ENCODE measurements at places on chromosomes 5 and 9.

- DNase-seq, result no peak
Observed at GRCh38 chr5:138468133-138468965, 3.1 kb downstream of the EGR1 start.

DNA sequence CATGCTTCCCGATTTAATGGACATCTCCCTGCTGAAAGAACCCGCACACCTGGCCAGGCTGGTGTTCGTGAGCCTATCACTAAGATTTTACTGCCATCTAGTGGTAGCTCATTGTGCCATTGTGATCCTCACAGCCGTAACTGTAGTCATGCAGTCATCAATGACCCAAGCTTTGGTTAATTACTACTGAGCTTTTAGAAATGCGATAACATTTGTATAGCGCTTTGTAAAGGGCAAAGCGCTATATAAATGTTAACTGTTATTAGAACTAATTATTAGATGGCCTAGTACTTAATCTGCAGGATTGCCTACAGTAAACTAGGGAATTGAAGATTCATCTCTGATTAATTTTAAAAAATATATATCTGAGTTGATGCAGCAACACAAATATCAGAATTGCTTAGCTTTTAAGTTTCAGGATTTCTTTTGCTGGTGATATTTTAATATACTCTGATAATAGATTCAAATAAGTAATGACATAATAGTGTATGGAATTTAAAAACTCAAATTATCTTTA, 90.2 kb downstream of the HACD4 start:
- DNase-seq, result peak; percentile 45

DNA sequence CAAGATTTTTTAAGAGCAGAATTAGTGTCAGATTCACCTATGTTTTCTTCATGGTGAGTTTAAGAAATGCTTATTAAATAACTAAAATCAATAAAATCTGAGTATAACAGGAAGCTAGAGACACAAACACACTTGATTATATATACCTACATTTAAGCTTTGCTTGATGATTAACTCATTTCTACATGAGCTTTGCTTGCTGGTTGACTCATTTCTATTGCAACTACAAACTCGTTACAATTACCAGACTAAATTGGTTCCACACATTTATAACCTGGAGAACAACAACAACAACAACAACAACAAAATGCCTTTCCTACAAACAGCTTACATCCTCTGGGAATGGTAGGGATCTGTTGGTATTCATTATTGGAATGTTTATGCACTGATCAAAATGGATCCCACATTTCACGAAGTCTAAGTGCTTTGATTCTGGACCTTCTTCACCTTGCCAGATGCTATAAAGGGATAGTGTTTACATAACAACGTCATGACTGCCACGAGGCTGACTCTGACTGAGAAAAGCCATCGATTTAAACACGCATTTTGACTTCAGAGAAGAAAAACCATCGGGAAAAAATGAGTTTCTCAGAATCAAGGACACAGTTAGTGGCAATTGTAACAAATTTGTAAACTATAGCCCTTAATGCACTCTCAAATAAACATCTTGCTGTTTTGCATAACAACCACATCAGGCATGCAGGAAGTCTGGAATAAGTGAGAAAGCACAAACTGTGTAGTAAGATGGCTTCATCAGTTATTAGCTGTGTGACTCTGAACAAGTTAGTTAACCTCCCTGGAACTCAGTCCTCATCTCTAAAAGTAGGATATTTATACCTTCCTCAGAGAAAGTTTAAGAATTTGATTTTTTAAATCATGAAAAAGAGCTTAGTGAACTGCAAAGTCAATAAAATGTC, 49.8 kb downstream of the RASEF start:
- DNase-seq, result no peak

- DNase-seq, result peak; percentile 9
Observed at GRCh38 chr9:121299467-121300282, 31.7 kb downstream of the GSN start.

- no peak for DNase-seq
Observed at GRCh38 chr9:99286536-99286935, 64.5 kb downstream of the SEC61B start.

DNA sequence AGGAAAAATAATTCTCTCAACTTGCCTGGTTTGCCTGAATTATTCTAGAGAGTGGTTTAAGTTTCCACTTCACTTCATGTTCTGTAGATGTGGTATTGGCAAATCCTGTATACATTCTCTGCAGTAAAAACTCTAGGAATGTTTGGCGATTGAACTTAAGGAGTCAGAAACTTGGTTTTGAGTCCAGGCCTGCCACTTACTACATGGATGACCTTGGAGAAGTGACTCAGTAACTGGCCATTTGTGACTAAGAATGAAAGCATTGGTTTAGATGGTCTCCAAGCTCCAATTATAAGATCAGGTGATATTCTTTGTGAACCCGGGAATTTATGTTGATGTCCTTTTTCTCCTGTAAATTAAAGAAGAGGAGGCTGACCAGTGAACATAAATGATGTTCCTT, 233.8 kb downstream of the GAS1 start:
- no peak for DNase-seq

DNA sequence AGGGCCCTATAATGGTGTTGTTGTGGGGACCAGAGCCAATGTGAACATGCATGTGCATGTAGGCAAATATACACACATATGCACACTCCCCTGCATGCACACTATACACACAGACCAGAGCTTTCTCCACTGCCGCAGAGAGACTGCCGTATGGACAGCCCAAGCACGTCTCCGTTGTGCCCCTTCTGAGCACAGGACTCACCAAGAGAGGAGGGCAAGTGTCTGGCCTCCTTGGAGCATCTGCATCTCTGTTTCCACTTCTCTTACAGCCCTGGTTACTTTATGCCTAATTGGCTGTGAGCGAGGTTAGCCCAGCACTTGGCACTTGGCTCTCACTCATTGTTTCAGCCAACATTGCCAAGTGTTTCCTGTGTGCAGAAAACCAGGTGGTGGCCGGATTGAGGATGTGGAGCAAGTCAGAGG, 30.4 kb downstream of the CSF2 start:
- no peak for DNase-seq

- DNase-seq, result no peak
Observed at GRCh38 chr5:172872997-172873491, 39.0 kb downstream of the ERGIC1 start.

GRCh38 chr5:74201334-74202081, 439.0 kb downstream of the ENC1 start:
- peak; percentile 48 for DNase-seq

DNA sequence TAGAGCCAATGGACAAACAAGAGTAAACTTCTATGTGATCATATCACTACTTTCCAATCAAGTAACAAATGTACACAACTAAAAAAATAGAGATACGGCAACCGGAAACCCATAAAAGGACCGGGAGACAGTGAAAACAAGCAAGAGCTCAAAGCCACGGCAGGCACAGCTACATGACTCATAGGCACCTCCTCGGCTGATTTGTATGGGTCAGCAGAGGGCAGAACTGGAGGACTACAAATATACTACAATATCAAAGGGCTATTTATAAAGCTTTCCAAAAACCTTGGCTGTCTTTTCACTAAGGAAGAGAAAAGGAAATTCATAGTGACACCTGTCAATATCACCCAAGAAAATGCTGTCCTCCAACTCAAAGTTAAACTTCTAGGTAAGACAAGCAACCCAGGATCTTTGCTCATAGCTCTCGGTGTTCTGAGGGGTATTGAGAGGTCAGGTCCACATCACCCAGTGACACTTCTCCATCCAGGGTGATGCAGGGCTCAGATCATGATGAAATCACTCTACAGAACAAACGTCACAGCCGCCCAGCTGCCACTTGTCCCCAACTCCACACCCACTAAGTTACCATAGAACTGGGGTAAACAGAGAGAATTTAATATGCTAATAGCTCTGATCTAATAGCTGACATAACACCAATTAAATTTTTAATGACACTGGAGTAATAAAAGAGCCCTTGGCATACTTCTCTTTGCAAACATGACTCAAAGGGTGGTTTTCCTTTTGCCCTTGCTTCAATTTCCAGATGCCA, 41.3 kb downstream of the PFDN1 start:
- no peak for DNase-seq

DNA sequence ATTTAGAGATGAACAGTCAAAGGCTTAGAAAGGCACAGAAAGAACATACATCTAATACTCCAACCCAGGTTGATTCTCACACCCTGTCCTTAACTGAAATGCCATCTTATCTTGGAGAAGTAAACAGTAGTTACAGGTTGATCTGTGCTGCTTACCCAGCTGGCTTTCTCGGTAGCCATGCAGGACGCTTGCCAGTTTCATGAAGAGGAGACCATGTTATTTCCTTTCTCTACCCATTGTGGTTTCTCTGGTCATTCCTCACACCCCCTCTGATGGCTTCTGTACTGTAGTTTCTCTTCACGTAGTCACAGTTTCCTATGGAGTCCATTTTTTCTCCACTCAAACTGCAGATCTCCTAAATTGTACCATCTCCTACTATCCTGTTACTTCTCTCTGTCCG, 206.0 kb downstream of the SGCD start:
- DNase-seq, result no peak

DNA sequence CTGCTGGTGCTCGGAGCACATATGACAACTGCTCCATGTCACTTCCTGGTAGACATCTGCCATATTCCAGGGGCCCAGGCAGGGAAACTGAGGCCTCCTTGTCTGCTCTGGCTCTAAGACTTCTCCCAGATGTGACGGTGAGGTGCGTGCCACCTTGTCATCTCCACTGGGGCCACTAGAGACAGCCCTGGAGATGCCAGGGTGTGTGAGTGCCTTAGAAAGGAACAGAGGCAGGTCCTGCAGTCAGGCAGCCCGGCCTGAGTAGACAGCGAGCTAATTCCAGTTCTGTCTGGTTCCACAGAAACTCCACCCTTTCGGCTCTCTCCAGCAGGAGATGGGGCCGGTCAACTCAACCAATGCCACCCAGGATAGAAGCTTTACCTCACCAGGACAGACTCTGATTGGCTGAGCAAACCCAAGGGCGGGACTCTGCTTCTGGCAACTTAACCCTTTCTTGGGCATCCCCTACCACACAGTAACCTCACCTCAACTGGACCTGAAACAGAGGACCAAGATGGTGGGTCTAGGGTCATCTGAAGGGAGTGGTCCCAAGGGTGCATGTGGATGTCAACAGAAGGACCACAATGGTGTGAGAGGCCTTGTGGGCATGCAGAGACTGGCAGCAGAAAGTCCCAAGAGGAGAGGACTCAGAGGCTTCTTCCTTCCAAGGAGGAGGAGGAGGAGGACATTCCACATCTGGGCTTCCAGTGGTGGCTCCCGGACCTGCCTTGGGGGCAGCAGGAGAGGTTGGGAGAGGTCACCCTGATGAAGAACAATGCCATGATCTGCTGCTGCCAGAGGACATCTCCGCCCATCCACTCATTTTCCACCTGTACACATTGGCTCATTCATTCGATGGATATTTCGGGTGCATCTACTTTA, 77.7 kb downstream of the RGS3 start:
- DNase-seq, result no peak

GRCh38 chr9:92528522-92528849, 7.3 kb downstream of the ECM2 start:
- no peak for DNase-seq

GRCh38 chr9:1837453-1838084, 177.6 kb upstream of the SMARCA2 start:
- DNase-seq, result no peak

- no peak for DNase-seq
Observed at GRCh38 chr5:158758675-158759074, 341.0 kb downstream of the EBF1 start.

DNA sequence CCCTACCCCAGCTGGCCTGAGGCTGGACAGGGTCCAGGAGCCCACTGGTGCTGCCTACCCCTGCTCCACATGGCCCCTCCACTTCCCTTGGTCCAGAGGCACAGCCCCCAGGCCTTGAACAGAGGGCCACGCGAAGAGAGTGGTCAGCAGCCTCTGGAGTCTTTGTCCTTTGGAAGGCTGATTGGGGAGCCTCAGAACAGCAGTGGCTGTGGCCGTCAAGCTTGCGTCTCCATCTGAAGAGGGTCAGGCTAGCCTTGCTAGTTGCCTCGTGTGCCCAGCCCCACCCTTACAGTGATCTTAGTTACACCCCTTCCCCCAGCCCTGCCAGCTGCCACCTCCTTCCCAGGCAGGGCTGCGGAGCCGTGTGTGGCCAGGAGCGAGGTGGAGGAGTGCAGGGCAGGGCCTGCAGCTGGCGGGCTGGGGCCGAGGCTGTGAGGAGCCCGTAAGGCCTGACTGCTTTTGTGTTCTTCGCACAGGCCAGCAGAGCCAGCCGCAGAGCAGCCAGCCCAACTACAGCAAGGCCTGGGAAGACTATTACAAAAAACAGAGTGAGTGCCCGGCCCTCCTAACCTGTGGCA, 30.1 kb upstream of the PRDM12 start:
- no peak for DNase-seq

- DNase-seq, result no peak
Observed at GRCh38 chr9:94612071-94612470, 18.4 kb upstream of the FBP2 start.

- no peak for DNase-seq
Observed at GRCh38 chr9:73133921-73134407, 17.7 kb upstream of the ANXA1 start.

GRCh38 chr9:99778836-99779235, 42.8 kb upstream of the NR4A3 start:
- no peak for DNase-seq

- no peak for DNase-seq
Observed at GRCh38 chr9:85061969-85062368, 392.4 kb downstream of the NTRK2 start.

DNA sequence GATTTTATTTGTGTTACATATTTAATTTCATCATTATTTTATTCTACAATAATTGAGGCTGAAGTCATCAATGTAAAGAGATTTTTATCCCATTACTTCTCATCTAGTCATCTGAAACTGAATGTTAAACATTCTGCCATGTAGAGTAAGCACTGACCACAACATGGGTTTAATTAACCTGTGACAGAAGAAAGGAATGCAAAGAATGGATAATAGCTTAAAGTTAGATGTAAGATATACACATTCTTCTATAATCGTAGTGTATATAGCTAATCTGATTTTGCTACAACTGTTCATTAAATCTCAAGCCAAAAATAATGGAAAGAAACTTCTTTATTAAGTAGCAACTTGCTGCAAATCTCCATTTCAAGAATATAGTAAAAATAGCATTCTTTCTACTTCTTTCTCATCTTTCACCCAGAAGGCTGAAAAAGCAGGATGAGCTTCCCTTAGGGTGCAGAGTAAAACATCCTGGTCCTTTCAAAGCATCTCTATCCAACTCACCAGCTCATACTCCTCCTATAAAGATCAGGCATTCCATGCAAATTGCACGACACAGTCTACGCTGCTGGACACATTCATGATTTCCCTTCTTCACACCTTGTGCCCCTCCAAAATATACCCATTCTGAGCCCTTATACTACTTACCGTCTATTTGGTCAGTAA, 115.2 kb downstream of the EFNA5 start:
- no peak for DNase-seq

DNA sequence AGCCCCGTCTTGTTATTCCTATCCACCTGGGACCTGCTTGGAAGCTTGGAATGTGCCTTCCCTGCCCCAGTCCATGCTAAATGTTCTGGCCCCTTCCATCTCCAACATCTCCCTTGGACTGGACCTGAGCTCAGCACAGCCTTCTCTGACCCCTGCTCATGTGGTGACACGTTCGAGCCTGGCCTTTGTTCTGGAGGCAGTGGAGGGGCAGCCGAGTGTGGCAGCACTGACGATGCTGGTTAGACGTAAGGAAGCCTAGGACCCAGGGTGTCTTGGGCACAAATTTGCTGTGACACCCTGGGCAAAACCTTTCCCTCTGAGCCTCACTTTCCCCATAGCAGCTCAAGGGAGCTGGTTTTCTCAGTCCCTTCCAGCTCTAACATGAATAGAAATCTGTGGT, 3.9 kb downstream of the SPACA9 start:
- DNase-seq, result no peak

- DNase-seq, result no peak
Observed at GRCh38 chr9:119166096-119166495, 203.1 kb downstream of the BRINP1 start.

Measured in T-helper 2 cell treated with Interferon-gamma antibody and Interleukin-4, amounts not matched to agents 5 μg/mL and 100 μg/mL, for 36 hours (primary cell).